ENCODE measurements at places on chromosomes 5 and 9.

- no peak for DNase-seq
Observed at GRCh38 chr9:91417602-91418214, 5.9 kb downstream of the NFIL3 start.

- no peak for DNase-seq
Observed at GRCh38 chr9:133351908-133352634, 4.1 kb downstream of the RPL7A start.

DNA sequence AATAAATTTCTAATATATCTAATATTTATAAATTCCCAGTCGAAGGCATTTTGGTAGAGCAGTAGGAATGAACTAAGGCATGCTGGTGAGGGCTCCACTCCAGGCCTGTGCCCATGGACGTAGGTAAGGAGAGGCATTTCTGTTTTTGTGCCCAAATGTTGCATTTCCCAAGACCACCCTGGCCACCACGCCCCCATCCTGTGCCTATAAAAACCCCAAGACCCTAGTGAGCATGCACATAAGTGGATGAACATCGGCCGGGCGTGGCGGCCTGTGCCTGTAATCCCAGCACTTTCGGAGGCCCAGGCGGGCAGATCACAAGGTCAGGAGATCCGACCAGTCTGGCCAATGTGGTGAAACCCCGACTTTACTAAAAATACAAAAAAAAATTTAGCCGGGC lies 10.1 kb upstream of the MTMR12 start:
- DNase-seq = no peak

- DNase-seq = no peak
Observed at GRCh38 chr9:69324549-69325401, at the start of gene ENTREP1. Gene ENTREP1 (plus strand): TSS chr9:69325215. CDS start chr9:69325310, 95 bp downstream.

- DNase-seq = no peak
Observed at GRCh38 chr9:87179553-87180340, 232.4 kb upstream of the GAS1 start.

- no peak for DNase-seq
Observed at GRCh38 chr5:44783634-44784315, 25.0 kb upstream of the MRPS30 start.

DNA sequence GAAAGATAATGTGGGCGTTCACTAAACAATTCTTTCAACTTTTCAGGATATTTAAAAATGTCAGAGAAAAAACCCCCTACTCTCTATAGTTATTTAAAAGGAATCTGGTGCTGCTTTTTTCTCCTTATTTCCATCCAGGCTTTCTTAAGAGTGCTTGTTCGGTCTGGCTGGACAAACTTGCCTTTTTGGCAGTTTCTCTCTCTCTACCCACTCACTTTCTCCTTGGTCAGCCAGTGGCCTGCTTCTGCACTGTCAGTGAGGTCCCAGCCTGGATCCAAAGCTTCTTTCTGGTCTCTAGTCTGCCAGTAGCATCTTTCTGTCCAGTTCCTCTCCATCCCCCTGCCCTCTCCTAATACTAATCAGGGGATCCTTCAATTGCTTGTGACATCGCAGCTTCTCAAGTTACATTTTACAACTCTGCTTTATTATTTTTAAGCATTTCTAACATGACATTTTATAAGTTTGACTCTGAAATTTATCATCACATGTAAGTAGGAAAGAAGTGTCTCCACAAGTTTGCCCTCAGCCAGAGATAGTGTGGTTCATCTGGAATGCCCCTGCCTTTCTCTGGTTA lies 50.4 kb downstream of the PIK3R1 start:
- no peak for DNase-seq

DNA sequence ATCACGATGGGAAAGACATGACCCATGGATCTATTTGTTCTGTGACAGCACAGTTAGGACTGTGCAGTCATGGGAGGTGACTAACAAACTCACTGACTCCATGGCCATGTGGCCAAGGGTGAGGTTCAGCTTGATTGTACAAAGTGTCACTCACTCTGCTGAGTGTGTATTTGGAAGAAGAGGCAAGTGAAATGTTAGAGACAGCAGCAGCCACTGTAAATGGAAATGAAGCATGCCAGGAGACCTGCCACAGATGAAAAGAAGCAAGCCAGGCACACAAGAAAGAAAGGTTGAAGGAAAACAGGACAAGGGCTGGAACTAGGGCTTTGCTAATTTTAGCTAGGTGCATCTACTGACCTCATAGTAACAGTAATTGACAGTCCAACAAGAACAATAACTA lies 42.7 kb upstream of the PALM2AKAP2 start:
- no peak for DNase-seq

DNA sequence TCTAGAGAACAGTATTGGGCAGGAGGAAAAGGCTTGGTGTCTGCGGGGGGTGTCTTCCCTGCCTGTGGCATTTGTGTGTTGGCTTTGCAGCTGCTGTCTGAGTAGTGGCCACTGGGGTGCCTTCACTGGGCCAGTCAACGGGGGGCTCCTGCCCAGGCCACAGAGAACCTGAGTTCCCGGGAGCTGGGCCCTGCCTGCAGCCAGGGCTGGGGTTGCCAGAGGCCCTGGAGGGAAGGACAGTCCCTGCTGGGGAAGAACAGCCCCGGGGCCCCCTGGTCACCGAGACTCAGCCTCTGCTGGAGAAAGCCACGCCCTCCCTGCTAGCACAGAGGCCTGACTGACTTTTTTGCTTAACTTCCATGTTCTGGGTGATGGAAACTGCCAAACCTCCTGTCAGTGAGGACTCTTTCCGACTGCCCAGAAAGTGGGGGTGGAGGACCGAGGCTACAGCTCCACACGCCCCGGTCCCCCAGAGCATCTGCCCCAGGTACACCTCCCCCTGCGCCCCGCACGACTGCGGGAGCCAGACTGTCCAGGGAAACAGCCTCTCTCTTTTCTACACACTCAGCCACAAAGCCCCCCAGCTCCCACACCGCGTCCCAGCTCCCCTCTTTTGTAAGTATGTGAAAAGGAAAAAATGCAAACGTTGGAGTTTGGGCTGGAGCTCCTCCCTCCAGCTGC lies 133.4 kb downstream of the DAB2IP start:
- DNase-seq = no peak

DNA sequence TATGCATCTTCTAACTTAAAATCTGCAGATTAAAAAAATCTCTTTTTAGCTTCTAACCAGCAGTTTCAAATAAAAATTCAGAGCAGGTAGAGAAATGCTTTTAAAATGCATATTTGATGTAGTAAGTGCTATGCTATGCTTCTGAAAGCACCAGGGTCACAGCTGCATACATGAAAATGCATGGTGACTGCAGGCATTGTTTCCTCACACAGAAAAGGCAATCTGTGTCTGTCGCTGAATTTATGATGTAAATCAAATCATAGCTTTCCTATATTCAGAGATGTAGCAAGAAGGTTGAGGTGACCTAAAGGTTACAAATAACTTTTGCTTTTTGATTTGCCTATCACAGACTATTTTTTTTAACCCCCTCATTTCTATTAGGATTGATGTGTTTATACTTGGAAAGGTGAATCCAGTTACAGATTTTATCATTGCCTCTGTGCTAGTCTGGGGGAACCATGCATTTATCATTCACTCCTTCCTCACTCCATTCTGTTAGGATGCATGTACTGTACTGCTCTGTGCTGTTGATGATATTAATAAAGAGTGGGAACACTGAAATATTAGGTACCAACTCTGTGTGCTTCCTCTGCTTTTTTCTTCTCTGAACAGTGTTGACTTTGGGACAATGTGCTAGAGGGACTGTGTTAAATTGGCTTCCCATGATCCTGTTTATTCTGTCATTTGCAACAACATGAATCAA lies 65.6 kb downstream of the FOCAD start:
- no peak for DNase-seq

GRCh38 chr9:128161215-128161902 lies 1.3 kb downstream of the BBLN start:
- no peak for DNase-seq

DNA sequence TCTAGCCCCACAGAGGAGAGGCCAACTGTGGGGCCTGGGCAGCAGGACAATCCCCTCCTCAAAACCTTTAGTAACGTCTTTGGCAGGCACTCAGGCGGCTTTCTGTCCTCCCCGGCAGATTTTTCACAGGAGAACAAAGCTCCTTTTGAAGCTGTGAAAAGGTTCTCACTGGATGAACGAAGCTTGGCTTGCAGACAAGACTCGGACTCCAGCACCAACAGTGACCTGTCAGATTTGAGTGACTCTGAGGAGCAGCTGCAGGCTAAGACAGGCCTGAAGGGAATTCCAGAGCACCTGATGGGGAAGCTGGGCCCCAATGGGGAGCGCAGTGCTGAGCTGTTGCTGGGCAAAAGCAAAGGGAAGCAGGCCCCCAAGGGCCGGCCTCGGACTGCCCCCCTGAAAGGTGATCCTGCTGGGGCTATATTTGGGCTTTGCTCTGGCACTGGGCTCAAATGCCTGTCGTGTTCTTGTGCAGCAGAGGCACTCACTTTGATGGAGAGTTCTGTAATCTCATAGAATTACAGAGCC lies 39.4 kb downstream of the KDM3B start:
- no peak for DNase-seq

DNA sequence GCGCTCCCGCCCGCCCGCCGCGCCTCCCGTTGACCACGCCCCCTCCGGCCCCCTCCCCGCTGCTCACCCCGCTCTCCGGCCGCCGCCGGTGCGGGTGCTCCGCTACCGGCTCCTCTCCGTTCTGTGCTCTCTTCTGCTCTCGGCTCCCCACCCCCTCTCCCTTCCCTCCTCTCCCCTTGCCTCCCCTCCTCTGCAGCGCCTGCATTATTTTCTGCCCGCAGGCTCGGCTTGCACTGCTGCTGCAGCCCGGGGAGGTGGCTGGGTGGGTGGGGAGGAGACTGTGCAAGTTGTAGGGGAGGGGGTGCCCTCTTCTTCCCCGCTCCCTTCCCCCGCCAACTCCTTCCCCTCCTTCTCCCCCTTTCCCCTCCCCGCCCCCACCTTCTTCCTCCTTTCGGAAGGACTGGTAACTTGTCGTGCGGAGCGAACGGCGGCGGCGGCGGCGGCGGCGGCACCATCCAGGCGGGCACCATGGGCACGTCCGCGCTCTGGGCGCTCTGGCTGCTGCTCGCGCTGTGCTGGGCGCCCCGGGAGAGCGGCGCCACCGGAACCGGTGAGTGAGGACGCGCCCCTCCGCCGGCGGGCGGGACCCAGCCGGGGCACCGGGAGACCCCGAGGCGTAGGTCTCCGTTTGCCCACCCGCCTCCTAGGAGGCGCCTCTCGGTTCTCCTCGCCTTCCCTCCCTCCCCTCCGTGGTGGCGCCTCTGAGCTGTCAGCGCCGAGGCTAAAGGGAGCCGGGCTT lies at the start of gene VLDLR:
VLDLR (plus strand) TSS at position 66 of the 739 bp plus-strand sequence; CDS start at position 469, 403 bp downstream.
- no peak for DNase-seq

GRCh38 chr9:3323714-3324113 lies 202.1 kb downstream of the RFX3 start:
- no peak for DNase-seq

GRCh38 chr5:163877865-163878264 lies 372.4 kb downstream of the MAT2B start:
- DNase-seq = no peak

- DNase-seq = no peak
Observed at GRCh38 chr9:88535226-88536022, 446 bp downstream of the NXNL2 start.

DNA sequence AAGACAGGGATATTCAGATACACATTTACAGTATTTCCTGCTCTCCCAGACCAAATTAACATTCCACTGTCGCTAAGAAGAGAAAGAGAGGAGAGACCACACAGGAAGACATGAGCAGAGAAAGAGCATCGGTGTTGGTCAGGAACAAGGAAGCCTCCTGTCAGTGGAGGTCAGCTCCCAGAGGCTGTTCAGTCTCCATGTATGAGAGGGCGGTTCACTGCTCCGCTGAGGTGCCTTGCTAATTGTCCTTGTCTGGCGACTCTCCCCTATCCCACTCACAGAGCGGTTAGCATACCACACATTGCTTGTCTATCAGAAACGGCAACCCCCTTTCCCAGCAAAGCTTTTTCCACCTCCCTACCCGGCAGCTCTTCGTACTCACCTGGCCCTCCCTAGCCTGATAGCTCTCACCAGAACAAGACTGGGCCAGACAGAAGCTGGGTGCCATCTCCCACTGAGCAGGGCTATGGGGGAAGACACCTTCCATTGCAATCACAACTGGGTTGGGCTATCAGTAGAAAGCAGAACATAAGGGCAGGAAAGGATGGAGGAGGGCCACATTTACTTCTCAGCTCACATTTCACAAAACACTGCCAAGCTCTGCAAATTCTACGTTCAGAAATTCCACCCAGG lies 58.6 kb upstream of the LMNB1 start:
- DNase-seq = no peak

DNA sequence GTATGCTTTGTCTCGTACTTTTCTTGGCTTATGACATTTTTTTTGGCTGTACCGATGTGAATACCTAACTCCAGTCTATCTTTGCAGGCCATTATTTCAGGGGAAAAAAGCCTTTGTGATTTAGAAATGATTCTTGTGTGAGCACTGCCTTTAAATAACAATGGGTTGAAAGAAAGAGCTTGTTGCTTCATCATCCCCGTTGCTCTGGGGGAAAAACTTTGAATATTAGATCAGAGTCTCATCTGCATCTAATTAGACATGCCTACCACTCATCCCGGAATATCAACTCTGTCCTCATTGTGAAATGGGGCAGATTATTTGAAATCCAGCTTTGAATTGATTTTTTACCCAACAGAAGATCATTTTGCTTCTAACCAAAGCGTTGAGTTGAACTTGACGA lies 13.5 kb downstream of the CXCL14 start:
- DNase-seq = no peak

- DNase-seq = no peak
Observed at GRCh38 chr9:21750021-21750735, 52.3 kb upstream of the MTAP start.

DNA sequence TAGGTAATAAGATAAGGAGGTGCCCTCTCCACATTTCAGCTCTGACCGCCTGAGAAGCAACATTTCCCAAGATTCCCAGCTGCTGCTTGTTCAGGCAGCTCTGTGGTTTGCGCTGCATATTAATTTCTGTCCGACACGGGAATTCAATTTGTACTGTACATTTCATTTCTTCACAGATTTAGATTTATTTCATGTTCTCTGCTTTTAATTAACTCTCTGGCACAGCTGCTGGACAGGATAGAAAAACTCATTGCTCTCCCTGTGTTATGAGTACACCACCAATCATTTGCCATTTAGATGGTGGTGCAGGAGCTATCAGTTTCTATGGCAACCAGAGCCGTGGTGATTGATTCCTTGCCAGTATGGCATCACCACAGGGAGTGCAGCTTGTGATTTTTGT lies 558.5 kb downstream of the DMRTA1 start:
- DNase-seq = no peak

- no peak for DNase-seq
Observed at GRCh38 chr5:95723632-95724369, 7.3 kb upstream of the RHOBTB3 start.

DNA sequence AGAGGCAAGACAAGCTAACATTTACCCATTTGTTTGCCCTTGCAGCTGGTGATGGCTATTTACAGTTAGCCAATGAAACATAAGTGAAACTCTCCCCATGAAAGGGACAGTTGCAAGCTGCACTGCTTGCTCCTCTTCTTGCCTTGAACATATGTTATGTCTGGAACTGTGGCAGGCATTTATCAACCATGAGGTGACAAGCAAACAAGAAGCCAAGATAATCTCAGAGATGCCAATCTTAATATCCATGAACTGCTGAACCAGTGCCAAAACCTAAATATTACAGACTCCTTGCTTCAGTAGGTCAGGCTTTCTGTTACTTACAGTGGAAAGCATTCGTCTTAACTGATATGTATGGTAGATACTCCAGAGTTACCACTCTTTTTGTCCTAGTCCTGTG lies 133.4 kb downstream of the ACTBL2 start:
- no peak for DNase-seq
